MG63 (cell line): ENCODE measurements at places on chromosomes 12 and 14. TPM values are rescaled to one million over a fixed set of nuclear protein-coding genes. Genes with fewer than 3 reads are reported as not detected.

Gene KLHL33
- not detected in 2 replicates for total RNA-seq

Gene SRRM4
- total RNA-seq = not detected in 2 replicates

Gene REC8
- 0.66 and 2.1 TPM in 2 replicates for total RNA-seq

Gene PRKAG1
- total RNA-seq = 76.4 and 102 TPM in 2 replicates

Gene RIPK3
- total RNA-seq = not detected in 2 replicates

DNA sequence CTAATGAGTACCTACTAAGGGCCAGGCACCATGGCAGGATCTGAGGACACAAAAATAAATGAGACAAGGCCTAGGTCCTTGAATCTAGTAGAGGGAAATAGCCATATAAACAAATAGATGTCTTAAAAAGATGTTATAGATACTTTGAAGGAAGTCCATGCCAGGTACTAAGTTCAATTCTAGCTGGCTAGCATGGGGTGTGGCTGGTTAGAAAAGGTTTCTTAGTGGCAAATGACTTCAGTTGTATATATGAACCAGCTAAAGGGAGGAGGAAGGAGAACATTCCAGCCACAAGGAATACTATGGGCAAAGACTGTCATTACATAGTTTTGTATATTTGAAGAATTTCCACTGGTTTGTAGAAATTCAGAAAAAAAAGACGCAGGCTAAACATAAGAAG is 133.6 kb upstream of the BMP4 start:
- DNase-seq = no peak

GRCh38 chr12:124162151-124163110 is 132.5 kb upstream of the RFLNA start:
- DNase-seq = no peak

- DNase-seq = no peak
Measured at GRCh38 chr12:50918584-50919316, 33.6 kb upstream of the HIGD1C start.

Gene TPH2
- not detected in 2 replicates for total RNA-seq

DNA sequence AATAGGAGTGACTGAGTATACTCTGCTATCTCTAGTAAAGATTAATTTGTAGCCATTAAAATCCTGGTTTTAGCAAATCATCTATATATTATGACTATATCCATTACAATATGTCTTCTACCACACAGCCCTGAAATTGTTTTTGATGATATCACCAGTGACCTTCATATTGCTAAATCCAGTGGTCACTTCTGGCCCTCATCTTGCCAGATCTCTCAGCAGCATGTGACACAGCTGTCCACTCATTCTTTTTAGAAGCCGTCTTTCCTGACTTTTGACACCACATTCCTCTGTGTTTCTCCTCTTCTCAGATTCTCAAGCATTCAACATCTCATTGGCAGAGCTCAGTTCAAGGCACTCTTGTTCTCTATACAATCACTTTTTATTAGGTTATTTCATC is 54.9 kb downstream of the CPNE8 start:
- DNase-seq = no peak
